ENCODE measurements at places on chromosomes 1 and 21.

GRCh38 chr1:102852613-102853012, 255.7 kb downstream of the COL11A1 start:
- DNase-seq: no peak

GRCh38 chr1:32216566-32216965, 5.6 kb downstream of the TMEM234 start:
- DNase-seq: no peak

GRCh38 chr1:203522237-203522636, 28.3 kb downstream of the OPTC start:
- DNase-seq: no peak

GRCh38 chr1:37854406-37854805, 5.0 kb downstream of the MTF1 start:
- DNase-seq: no peak

GRCh38 chr1:29620631-29621030, 384.3 kb downstream of the PTPRU start:
- no peak for DNase-seq

GRCh38 chr21:18387994-18388393, 15.6 kb downstream of the TMPRSS15 start:
- no peak for DNase-seq

DNA sequence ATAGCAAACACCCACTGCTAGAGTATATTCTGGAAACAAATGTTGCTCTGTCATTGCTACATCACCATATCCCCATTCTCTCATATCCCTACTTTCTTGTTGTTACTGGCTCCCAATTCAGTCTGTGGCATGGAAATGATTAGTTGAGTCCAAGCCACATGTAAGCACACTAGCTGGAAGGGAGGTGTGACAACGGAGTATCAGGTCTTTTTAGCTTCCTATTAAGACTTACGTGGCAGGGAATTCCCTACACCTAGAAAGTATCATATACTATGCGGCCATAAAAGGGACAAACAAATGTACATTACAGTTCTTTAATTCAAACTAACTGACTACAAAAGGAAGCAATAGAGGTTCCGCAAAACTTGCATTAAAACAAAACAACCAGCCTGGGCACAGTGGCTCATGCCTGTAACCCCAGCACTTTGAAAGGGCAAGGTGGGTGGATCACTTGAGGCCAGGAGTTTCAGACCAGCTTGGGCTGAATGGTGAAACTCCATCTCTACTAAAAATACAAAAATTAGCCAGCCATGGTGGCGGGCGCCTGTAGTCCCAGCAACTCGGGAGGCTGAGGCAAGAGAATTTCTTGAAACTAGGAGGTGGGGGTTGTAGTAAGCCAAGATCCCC, 48.6 kb downstream of the INTS7 start:
- no peak for DNase-seq

- DNase-seq: no peak
Observed at GRCh38 chr1:107430540-107431228, 289.8 kb downstream of the NTNG1 start.

Data from T-helper 9 cell (primary cell).